CD8-positive, alpha-beta memory T cell (primary cell): ENCODE measurements at places on chromosomes 3 and 15. TPM values are rescaled to one million over a fixed set of nuclear protein-coding genes. Genes with fewer than 3 reads are reported as not detected.
A peak's percentile ranks its signal among the peaks of the same experiment; 100 is the strongest.

- no peaks in the 10 kb centered on the region for H3K4me1 ChIP-seq
- no peaks in the 10 kb centered on the region for H3K36me3 ChIP-seq
- DNase-seq = no peak
- H3K27ac ChIP-seq = no peak overlapping the region
- H3K27me3 ChIP-seq = peaks cover 16% of the 10 kb centered on the region
These were observed 32.3 kb upstream of the AMOTL2 start for GRCh38 chr3:134406331-134407238.

DNA sequence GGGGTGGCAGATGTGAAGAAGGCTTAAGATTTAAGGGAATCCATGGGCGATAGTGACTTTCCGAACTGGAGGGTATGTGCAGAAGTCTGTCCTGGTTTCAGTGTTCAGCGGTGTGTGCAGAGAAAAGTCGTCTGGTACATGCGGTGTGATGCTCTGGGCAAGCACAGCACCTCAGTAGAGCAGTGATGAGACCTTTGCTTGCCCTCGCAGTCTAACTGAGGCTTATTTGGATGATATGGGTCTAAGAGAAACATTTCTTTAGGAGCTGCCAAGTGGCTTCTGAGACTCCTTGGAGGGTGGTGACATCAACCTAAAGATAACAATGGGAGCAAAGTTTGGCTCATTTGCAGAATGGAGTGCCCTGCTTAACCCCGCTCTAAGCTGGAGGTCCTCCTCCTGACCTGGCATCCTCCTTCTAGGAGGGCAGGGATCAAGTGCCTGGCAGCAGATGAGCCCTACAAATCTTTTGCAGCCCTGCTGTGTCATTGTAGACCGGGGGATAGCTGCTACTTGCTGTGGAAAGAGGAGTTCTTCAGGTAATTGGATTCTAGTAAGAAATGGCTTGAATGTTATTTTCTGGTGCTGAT is 228.1 kb upstream of the AZI2 start:
- H3K27ac ChIP-seq = no peak overlapping the region
- no peaks in the 10 kb centered on the region for H3K36me3 ChIP-seq
- no peaks in the 10 kb centered on the region for H3K4me1 ChIP-seq

DNA sequence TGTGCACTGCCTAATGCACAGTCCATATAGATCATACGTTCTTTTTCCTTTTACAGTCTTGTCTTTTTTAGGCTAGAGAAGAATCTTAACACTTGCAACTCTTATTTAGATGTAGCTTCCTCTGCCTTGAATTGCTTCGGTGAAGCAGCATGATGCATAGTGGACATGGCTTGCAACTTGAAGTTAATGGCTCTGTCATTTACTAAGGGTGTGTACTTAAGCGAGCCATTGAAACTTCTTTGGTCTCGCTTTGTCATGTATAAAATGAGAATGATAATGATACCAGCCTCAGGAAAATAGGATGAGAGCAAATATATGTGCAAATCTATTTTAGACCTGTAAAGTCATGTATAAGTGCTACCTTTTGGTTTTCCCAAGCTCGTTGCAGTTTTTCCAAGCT is 147.4 kb downstream of the GHSR start:
- DNase-seq = no peak
- no peak overlapping the region for H3K27ac ChIP-seq
- H3K4me3 ChIP-seq = no peak overlapping the region
- H3K27me3 ChIP-seq = no peaks in the 10 kb centered on the region
- no peaks in the 10 kb centered on the region for H3K4me1 ChIP-seq

Gene RASSF1
- 71.9 TPM for total RNA-seq

Gene CD86
- total RNA-seq = 0.95 TPM

GRCh38 chr3:193507566-193507965 is 47.1 kb downstream of the ATP13A4 start:
- H3K36me3 ChIP-seq = no peaks in the 10 kb centered on the region
- no peak for DNase-seq
- no peak overlapping the region for H3K4me3 ChIP-seq
- no peaks in the 10 kb centered on the region for H3K4me1 ChIP-seq
- no peak overlapping the region for H3K27ac ChIP-seq

DNA sequence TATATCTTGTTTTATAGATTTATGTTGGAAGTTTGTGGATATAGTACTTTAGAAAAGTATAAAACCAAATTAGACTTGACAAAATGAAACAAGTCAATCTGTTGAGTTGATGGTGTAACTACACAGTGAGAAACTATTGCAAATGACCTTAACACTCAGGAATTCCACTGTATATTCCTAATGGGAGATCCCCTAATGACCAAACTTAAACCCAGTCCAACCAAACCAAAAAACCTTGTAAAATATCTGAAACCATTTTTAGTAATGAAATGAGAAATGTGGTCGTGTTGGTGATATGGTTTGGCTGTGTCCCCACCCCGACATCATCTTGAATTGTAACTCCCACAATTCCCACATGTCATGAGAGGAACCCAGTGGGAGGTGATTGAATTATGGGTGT is 31.9 kb upstream of the ATP13A3 start:
- no peaks in the 10 kb centered on the region for H3K27me3 ChIP-seq
- H3K27ac ChIP-seq = no peak overlapping the region
- no peak for DNase-seq
- no peak overlapping the region for H3K4me3 ChIP-seq
- no peaks in the 10 kb centered on the region for H3K36me3 ChIP-seq

- H3K27me3 ChIP-seq = no peaks in the 10 kb centered on the region
- H3K4me1 ChIP-seq = no peaks in the 10 kb centered on the region
- H3K27ac ChIP-seq = no peak overlapping the region
- H3K36me3 ChIP-seq = no peaks in the 10 kb centered on the region
- H3K4me3 ChIP-seq = no peak overlapping the region
- DNase-seq = no peak
These were observed 29.0 kb downstream of the TTBK2 start for GRCh38 chr15:42891569-42891968.

GRCh38 chr3:183541738-183542137 is 13.8 kb downstream of the KLHL6 start:
- H3K4me3 ChIP-seq = no peak overlapping the region
- DNase-seq = no peak
- H3K4me1 ChIP-seq = peaks cover 60% of the 10 kb centered on the region
- no peaks in the 10 kb centered on the region for H3K27me3 ChIP-seq
- H3K36me3 ChIP-seq = no peaks in the 10 kb centered on the region

Gene PCOLCE2
- not detected for total RNA-seq

GRCh38 chr3:63955830-63956545 is 43.8 kb upstream of the SCAANT1 start:
- H3K27ac ChIP-seq = no peak overlapping the region
- H3K4me1 ChIP-seq = peaks cover 12% of the 10 kb centered on the region
- H3K36me3 ChIP-seq = no peaks in the 10 kb centered on the region
- H3K4me3 ChIP-seq = no peak overlapping the region
- DNase-seq = no peak
- no peaks in the 10 kb centered on the region for H3K27me3 ChIP-seq

Gene DPP8
- total RNA-seq = 31.1 TPM

DNA sequence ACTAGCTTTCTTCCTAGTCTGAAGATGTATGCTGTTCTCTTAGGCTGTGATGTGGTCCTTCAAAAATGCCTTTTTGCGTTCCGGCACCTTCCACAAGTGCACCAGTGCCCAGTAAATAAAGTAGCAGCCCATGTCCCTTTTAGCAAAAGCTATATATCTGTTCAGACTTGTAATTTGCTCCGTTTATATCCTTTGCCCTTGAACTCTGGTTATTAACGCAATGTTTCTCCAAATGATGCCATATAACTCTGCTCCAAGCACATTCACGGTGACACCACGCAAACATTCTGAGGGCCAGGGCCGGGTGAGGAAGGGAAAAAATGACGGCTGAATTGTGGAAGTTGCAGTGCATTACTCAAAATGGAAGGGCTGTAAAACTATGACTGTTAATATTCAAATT is 1001.1 kb upstream of the NR2F2 start:
- no peaks in the 10 kb centered on the region for H3K4me1 ChIP-seq
- no peak overlapping the region for H3K4me3 ChIP-seq
- no peaks in the 10 kb centered on the region for H3K36me3 ChIP-seq

DNA sequence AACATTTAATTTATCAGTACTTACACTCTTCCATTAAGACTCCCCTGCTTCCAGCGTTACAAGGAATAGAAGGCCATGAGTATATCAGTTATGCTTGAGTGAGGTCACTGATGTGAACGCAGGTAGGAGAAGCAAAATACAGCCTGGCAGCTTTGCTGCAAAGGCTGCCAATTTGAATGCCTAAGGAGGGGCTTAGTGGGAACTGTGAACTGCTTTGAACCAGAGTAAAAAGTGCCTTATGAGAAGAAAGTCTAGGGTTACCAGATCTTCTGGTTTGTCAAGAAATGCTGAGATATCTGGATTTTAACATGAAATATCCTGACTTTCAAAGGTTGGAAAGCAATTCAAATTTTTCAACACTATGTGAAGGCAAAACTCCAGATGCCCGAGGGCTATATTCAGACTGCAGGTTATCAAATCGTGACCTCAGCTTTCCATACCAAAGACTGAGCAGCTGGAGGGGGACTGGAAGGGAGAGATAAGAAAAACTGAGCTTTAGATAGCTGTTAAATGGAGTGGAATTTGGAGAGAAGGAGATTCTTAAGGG is 446.3 kb upstream of the NECTIN3 start:
- H3K27me3 ChIP-seq = no peaks in the 10 kb centered on the region
- no peaks in the 10 kb centered on the region for H3K36me3 ChIP-seq
- H3K4me1 ChIP-seq = no peaks in the 10 kb centered on the region
- no peak for DNase-seq
- no peak overlapping the region for H3K27ac ChIP-seq

DNA sequence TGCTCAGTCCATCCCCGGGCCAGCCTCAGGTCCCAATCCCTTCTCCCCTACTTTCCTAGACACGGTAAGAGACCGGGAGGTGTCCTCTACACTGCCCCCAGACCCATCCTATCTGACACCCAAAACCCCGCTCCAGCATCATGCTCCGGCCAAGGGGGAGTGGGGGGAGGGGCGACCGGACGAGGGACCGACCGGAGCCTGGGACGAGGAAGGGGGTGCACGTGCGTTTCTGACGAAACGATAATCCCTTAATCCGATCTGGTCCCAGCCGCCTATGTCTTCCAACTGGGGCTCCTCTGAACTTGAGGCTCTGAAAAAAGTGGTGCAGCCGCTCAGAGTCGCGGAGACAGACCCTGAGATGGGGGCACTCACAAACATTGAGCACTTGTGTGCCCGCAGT is 494 bp downstream of the CPLX3 start:
- H3K27ac ChIP-seq = no peak overlapping the region
- peaks cover 15% of the 10 kb centered on the region for H3K27me3 ChIP-seq
- H3K4me3 ChIP-seq = no peak overlapping the region
- H3K4me1 ChIP-seq = no peaks in the 10 kb centered on the region
- no peaks in the 10 kb centered on the region for H3K36me3 ChIP-seq
- no peak for DNase-seq

GRCh38 chr3:136195258-136196063 is 674 bp downstream of the MSL2 start:
- H3K27ac ChIP-seq = peak overlapping the region; percentile 84
- H3K4me1 ChIP-seq = peaks cover 35% of the 10 kb centered on the region
- peak; percentile 87 for DNase-seq

- no peak overlapping the region for H3K4me3 ChIP-seq
- peaks cover 36% of the 10 kb centered on the region for H3K36me3 ChIP-seq
These were observed 63.3 kb downstream of the ZNF106 start for GRCh38 chr15:42427429-42428223.

Gene FSTL1
- total RNA-seq = 0.09 TPM

DNA sequence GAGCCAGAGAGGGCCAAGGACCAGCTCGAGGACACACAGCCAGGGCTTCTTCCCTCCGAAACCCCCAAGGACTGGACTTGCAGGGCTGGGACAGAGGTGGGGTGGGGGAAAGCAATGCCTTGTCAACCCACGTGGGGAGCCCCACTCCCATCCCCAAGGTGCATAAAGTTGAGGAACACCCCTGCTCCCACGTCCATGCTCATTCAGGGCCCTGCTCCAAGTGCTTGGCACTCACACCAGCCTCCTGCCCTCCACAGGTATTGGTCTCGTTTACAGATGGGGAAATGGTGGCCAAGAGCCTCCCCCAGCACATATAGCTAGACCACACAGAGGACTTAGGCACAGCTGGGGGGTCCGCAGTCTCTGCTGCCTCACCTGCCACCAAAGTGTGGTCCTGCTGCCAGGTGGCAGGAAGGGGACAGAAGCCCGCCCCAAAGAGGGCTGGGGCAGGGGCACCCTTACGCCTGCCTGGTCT is 50.5 kb upstream of the CSPG4 start:
- no peaks in the 10 kb centered on the region for H3K36me3 ChIP-seq
- no peaks in the 10 kb centered on the region for H3K27me3 ChIP-seq
- H3K4me3 ChIP-seq = no peak overlapping the region
- no peak overlapping the region for H3K27ac ChIP-seq

DNA sequence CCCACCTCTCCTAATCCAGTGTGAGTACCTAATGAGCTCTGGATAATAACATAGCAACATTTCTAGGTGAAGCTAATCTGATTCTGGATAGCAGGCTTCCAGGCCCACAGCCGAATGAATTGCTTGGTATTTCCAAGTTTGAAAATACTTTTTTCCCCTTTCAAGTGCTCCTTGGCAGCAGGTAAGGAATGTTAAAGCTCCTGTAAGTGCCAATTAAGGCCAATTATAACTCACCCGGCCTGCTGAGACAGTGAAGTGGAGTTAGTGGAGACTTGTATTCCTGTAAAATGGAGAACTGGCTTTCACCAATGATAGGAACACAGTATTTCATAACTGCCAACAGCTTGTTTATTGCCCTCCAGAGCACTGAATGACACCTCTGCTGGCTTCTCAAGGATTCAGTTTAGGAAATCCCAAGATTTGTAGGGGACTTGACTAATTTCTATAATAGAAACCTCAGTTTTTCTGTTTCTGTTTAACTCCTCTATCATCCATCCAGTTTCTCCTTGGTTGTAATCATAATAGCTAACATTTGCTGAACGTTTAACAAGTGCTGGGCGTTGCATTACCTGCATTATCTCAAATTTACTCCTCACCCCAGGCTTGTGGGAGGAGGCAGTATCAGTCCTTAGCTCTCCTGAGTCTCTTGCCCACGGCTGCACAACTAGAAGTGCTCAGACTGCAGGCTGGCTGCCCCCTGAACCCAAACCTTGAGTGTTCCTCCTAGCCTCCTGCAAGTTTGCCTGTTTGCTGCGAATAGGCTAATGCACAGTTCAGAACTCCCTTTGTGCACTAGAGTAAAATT is 52.7 kb upstream of the SCAANT1 start:
- H3K4me1 ChIP-seq = peaks cover 32% of the 10 kb centered on the region
- no peak overlapping the region for H3K4me3 ChIP-seq
- H3K27me3 ChIP-seq = no peaks in the 10 kb centered on the region

- H3K27ac ChIP-seq = no peak overlapping the region
- H3K27me3 ChIP-seq = no peaks in the 10 kb centered on the region
- peaks cover 8% of the 10 kb centered on the region for H3K4me1 ChIP-seq
These were observed 19.0 kb upstream of the TRAK1 start for GRCh38 chr3:42071904-42072812.

GRCh38 chr3:133328373-133328772 is 71.5 kb upstream of the BFSP2 start:
- H3K27me3 ChIP-seq = no peaks in the 10 kb centered on the region
- no peaks in the 10 kb centered on the region for H3K4me1 ChIP-seq
- H3K27ac ChIP-seq = no peak overlapping the region
